ENCODE measurements at places on chromosomes 7 and 10. TPM values are rescaled to one million over a fixed set of nuclear protein-coding genes. Genes with fewer than 3 reads are reported as not detected.

The CUBN gene
- polyA plus RNA-seq, result 2.6 TPM

The ANKRD30A gene
- polyA plus RNA-seq, result not detected

DNA sequence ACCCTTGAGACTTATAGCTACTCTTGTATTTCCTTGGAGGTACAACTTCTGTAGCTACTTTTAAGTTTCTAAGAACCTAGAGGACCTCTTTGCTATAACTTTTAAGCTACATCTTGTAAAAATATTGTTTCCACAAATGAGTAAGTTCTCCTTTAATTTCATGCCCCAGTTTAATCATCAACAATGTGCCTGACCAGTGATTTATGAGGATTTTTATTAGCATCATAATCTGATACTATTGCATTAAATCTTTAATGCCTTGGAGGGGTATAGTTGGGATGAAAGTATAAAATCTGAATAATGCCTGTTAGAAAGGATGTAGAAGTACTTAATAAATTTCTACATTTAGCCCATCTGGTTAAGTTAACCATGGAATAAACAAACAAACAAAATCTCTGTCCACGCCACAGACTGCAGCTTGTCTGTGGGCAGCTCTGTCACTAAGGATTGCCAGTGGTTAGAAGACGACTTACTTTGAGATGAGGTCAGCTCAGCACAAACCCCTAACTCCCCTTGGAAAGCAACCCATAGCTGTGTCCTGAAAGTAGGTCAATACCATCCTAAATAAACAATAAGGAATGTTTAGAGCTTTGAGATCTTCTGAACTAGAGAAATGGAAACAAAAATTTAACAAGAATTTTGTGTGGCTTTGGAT is 18.3 kb downstream of the UBE2D1 start:
- no peak for DNase-seq

DNA sequence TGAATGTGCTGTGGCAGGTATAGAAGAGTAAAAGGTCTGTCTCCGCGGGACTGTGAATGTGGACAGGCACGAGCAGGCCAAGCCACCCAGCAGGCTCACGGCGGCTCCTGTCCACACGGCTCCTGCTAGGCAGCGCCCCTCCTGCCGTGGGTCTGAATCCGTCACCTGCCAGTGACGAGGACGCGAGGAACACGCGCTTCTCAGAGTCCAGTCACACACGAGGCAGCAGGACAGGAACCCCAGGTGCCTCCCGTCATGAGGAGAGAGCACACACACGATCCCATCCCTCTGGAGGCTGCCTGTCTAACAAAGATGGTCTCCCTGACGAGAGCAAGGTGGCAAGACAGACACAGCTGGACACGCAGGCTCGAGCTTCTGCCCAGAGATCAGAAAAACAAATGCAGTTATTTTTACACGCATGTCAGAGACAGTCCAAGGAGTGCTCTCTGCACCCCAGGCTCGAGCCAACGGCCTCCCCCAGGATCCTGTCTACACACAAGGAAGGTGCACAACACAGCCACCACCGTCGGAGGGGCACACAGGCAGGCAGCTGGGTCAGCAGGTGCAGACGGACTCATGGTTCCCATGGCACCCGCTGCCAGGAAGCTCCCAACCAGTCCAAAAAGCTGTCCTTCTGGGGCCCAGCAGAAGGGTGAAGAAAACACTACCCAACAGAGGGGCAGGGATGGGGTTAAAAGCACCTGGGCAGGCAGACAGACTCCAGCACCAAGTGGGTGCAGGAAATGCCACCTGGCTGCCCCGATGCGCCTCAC is 103.2 kb downstream of the MAD1L1 start:
- no peak for DNase-seq

GRCh38 chr7:37782166-37782565 is 66.2 kb upstream of the NME8 start:
- no peak for DNase-seq

DNA sequence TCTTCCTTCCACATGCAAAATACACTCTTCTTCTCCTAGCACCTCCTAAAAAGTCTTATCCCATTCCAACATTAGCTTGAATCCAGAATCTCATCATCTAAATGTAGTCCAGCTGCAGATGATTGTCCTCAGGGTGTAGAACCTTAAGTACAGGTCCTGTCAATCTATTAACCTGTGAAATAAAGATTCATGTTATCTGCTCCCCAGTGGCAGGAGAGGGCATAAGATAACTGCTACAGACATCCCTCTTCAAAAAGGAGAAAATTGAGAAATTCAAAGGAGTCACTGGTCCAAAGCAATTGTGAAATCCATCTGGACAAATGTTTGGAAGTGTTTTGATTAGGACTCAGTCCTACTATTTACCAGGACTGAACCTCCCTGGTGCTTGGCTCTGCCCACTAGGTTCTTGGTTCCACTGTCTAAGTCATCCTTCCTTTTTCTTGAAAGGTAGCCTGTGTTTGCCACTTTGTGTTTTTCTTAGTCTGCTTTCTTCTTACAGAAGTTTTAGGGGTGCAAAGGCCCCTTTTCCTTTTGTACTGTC is 96.2 kb downstream of the ADD3 start:
- no peak for DNase-seq

- no peak for DNase-seq
These were observed 16.3 kb downstream of the CDHR3 start for GRCh38 chr7:105979405-105979804.

DNA sequence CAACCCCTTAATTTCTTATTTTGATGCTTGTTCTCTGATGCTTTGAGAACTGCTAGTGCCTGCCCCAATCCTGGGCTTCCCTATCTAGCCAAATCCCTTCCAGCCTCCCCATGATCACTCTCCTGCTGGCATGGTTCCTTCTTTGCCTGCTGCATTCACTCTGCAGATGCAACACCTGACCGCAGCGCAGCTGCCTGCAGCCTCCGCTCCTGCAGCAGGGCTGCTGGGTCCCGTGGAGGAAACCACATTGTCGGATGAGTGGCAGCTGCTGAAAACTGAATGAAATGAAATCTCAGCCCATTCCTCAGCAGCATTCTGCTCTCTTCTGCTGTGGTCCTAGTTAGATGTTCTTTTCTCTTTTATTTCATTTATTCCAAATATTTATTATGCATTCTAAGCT is 320.3 kb downstream of the CCDC3 start:
- no peak for DNase-seq

GRCh38 chr10:5303504-5303903 is 61.3 kb upstream of the UCN3 start:
- DNase-seq, result no peak

GRCh38 chr10:12504628-12505027 is 155.3 kb downstream of the CAMK1D start:
- DNase-seq, result no peak
